ENCODE measurements at places on chromosomes 12 and 14. TPM values are rescaled to one million over a fixed set of nuclear protein-coding genes. Genes with fewer than 3 reads are reported as not detected.

The CLEC4C gene
- total RNA-seq: not detected

The BICDL1 gene
- total RNA-seq: 6.7 TPM

DNA sequence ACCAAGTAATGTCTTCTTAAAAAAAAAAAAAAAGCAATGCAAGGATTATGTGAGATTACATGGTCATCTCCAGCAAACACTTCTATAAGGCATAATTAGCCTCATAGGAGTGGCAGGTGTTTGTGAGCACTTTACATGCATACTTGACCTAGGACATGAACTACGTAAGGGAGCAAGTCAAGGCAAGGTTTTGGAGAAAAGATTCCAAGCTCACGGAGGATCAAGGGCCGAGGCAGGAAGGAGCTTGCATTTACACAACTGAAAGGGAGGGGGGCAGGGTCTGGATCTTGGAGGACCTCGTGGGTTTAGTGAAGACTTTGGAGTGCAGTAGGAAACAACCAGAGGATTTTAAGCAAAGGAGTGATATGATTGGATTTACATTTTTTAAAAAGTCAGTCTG is 112.5 kb downstream of the CCER1 start:
- no peak for DNase-seq

GRCh38 chr12:92942905-92943304 is 13.8 kb upstream of the EEA1 start:
- no peak for DNase-seq

The FAM181A gene
- total RNA-seq: not detected

Data from mucosa of descending colon (tissue), 3 donors.